Effector memory CD8-positive, alpha-beta T cell (primary cell): ENCODE measurements at places on chromosomes 13 and 19.

- DNase-seq, result no peak
Measured at GRCh38 chr19:39684267-39684666, 20.0 kb upstream of the LGALS14 start.

DNA sequence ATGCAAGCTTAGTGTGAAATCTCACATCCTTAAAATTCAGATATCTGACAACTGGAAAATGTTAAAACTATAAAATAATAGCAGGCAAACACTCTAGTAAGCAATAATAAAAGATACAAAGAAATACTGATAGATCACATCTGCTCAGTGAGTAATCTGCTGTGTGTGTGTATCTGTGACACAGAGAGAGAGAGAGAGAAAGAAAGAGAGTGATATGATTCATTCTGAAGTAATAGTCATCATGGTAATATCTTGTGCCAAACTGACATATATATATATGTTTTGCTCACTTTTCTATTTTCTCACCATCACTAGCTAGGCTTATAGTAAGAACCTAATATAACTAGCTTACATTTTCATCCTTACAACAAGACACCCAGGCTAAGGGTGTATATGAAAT is 288.0 kb upstream of the SLITRK6 start:
- DNase-seq, result no peak

- no peak for DNase-seq
Measured at GRCh38 chr13:33649212-33649878, 168.6 kb upstream of the RFC3 start.

- no peak for DNase-seq
Measured at GRCh38 chr13:113112893-113113845, 7.6 kb downstream of the F7 start.

- DNase-seq, result no peak
Measured at GRCh38 chr13:66513728-66514127, 716.4 kb downstream of the PCDH9 start.

GRCh38 chr13:61029064-61029463 is 386.6 kb downstream of the PCDH20 start:
- no peak for DNase-seq

- DNase-seq, result no peak
Measured at GRCh38 chr19:35534803-35535480, 1.7 kb downstream of the GAPDHS start.

GRCh38 chr19:4297901-4298809 is 4.0 kb downstream of the TMIGD2 start:
- no peak for DNase-seq

- DNase-seq, result no peak
Measured at GRCh38 chr13:57437587-57437986, 194.0 kb upstream of the PCDH17 start.

DNA sequence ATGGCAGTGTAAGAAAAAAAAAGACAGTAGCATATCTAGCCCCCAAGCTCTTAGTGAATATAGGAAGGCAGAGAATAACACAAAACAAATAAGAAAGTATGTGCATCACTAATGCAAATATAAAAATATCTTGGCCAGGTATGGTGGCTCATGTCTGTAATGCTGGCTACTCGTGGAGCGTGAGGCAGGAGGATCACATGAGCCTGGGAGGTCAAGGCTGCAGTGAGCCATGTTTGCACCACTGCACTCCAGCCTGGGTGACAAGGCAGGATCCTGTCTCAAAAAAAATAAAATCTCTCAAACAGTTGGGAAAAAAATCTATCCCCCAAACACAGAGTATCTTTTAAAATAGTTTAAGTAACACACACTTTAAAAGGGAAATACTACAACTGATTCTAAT is 17.4 kb downstream of the SPART start:
- no peak for DNase-seq

GRCh38 chr19:33905937-33906577 is 109.4 kb downstream of the KCTD15 start:
- no peak for DNase-seq
